ENCODE measurements at places on chromosomes 5 and 9.

GRCh38 chr5:110969502-110969901 is 102.0 kb upstream of the TSLP start:
- DNase-seq: no peak

DNA sequence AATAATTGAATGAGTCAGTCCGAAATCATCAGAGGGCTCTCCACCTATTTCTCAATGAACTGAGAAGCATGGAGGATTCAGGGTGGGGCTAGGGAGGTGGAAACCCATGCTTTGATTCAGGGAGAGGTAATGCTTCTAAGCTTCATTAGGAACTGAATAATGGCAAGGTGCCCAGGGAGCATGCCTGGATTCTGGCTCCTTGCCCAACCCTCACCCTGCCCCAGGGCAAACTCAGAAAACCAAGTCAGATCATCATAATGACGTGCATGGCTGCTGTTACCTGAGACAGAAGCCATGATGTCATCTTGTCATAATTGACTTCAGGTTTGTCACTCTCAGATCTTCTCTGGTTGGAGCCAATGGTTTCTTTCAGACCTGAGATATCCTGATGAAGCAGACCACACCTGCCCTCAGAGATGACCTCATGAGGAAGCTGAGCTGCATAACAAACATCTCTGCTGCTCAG is 199.6 kb downstream of the SYK start:
- no peak for DNase-seq

- peak; percentile 47 for DNase-seq
Measured at GRCh38 chr5:170070556-170071412, 34.9 kb upstream of the FOXI1 start.

- no peak for DNase-seq
Measured at GRCh38 chr9:100445903-100446549, 19.1 kb downstream of the MSANTD3 start.

DNA sequence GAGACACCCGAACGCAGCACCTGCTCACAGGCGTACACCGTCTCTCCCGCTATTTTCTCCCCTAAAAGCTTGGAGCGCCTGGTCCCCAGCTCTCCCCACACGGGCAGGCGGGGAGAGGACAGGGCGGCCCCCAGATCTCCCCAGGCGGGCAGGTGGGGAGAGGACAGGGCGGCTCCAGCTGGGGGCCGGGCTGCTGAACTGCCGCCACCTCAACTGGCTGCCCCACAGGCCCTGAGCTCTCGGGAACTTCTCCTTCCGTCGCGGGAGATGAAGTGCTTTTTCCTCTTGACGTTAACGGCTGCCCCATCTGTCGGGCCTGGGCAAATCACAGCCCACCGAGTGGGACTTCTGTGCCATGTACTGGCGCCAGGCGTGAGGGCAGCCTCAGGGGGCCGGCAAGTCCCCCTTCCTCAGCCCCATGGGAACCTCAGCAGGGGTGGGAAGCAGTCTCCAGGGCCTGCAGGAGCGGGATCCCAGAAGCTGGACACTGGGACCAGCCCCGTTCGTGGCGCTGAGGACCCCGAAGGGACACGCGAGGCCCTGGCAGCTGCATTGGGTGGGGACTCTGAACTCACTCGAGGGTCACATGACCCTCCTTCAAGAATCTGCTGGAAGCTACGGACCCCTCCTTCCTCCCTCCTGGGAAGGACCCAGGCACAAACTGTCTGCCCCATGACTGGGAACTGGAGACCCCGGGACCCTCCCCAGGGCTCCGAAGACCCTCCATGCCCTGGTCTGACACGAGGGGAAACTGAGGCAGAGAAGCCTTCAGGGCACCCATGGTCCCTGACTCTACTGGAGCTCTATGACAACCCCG is 5.7 kb upstream of the EGFL7 start:
- no peak for DNase-seq

- DNase-seq: no peak
Measured at GRCh38 chr5:152218694-152219093, 186.4 kb downstream of the NMUR2 start.

GRCh38 chr5:78691084-78691960 is 42.8 kb upstream of the LHFPL2 start:
- DNase-seq: no peak

DNA sequence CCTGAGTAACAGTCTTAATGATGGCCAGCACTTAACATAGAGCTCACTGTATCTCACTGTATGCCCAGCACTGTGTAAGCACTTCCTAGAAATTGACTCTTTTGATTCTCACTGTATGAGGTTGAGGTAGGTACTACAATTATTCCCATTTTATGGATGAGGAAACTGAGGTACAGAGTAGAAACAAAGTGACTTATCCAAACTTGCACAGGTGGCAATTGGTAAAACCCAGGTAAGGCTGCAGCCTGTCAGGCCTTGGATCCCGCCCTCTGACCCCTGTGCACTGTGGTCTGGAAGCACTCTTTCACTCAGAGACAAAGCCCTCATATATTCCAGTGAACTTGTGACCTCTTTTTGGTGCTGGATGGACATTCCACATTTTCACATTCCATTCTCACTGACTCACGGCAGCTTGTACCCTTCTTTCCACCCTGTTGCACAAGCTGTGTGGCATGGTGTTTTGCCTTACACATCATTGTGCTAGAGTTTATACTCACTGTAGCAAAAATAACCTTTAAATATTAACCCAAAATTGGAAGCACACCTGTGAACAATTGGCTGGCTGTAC is 21.7 kb downstream of the ANKRD55 start:
- DNase-seq: no peak

- DNase-seq: no peak
Measured at GRCh38 chr5:58860680-58861079, 277.8 kb downstream of the RAB3C start.

GRCh38 chr5:169343766-169344165 is 42.8 kb upstream of the SLIT3 start:
- DNase-seq: no peak
